ENCODE measurements at places on chromosomes 13 and 19.

- DNase-seq, result no peak
Observed at GRCh38 chr19:22610121-22610520, 24.0 kb upstream of the ZNF492 start.

GRCh38 chr13:26401578-26402021 lies 147.7 kb downstream of the CDK8 start:
- DNase-seq, result no peak

DNA sequence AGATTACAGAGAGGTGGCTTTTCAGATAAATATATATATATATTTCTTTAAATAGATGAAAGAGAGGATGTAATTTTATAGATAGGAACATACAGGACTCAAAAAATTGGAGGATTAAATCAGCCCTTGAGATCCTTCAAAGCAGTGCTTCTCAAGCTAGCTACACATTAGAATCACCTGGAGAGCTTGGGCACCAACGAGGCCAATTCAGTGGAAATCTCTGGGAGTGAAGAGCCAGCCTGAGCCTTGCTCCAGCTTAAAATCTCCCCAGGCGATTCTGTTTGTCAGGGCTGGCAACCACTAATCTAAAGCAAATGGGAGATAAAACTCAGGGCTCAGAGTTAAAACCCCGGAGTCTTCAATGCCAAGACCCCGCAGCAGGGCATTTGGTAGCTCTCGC lies 15.0 kb upstream of the CLN5 start:
- DNase-seq, result no peak

GRCh38 chr13:109595471-109595870 lies 190.9 kb downstream of the IRS2 start:
- no peak for DNase-seq

DNA sequence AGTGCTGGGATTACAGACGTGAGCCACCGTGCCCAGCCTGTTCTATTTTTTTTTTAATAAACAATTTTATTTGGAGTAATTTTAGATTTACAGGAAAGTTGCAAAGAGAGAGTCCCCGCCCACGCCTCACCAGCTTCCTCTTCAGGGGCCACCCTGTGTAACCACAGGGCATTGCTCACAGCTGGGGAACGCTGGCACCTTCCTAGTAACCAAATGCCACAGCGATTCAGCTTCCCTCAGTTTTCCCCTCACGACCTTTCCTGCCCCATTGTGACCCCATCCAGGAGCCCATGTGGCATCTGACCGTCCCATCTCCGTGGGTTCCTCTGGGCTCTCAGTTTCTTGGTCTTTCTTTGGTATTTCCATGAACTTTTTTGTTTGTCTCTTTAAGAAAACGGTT lies 83.9 kb downstream of the GNG7 start:
- peak; percentile 74 for DNase-seq

GRCh38 chr19:55650126-55650557 lies 2.1 kb downstream of the CCDC106 start:
- no peak for DNase-seq

DNA sequence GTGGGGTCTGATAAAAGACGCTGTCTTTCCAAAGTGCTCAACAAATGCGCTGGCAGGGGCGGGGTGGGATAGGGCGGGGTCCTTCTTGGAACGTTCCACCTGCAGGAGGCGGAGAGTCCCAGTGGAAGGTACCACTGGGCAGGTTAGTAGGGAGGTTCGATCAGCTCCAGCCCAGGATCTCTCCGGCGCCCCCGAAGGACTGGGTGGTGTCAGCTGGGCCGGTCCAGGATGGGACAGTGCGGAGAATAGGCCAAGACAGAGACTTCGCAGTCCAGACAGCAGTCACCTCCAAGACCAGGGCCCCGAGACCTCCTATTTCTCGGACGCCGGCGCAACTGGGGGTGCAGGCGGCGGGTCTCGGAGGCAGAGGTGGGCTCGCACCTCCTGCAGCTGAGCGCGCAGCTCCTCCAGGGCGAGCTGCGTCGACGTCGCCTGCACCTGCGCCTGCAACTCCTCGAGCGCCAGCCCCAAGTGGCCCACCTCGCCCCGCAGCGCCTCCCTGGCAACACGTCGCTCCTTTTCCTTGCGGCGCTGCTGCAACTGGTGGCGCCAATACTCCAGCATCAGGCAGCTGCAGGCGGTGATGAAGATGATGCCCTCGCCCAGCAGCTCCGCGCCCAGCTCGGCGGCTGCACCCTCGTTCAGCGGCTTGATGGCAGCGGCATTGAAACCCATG lies 21.6 kb downstream of the VASP start:
- no peak for DNase-seq

DNA sequence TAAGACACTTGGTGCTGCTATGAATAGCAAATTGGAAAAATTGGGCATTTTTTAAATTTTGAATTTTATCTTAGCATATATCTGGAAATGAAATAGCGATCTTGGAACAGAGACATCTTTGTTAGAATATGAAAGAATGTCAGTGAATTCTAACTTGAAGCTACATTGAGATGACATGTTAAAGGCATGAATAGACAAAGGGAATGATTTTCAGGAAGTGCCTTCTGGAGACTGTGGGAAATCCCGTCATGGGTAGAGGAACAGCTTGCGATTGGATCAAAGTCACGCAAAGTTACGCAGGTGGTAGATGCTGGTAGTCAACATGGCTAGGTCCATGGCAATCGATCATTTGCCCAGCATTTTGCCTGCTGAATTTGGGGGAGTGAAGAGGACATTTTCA lies 43.5 kb downstream of the LRCH1 start:
- no peak for DNase-seq

- no peak for DNase-seq
Observed at GRCh38 chr19:15628236-15629002, 12.3 kb upstream of the CYP4F3 start.

DNA sequence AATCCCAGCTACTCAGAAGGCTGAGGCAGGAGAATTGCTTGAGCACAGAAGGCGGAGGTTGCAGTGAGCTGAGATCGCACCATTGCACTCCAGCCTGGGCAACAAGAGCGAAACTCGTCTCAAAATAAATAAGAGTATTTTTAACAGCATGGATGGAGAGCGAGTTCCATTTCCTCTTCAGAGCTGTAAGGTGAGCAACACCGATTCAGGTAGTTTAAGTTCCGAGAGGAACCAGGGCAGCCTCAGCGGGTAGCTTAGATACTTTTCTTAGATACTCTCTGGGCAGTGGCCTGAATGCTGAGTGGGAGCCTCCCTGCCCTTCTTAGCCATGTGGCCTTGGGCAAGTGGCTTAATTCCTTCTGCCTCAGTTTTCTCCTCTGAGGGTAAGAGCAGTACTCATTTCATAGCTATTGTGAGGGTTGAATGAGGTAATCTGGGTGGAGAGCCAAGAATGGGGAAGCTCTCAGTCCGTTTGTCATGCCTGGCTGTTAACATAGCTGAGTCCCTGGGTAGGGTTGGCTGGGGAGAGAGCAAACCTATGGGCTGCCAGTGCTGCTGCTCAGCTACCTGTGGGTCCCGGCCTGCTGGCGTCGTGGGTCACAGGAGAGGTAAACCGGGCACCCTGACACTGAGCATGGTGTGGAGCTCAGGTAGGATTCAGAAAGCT lies 4.1 kb downstream of the ATP11A start:
- DNase-seq, result no peak

DNA sequence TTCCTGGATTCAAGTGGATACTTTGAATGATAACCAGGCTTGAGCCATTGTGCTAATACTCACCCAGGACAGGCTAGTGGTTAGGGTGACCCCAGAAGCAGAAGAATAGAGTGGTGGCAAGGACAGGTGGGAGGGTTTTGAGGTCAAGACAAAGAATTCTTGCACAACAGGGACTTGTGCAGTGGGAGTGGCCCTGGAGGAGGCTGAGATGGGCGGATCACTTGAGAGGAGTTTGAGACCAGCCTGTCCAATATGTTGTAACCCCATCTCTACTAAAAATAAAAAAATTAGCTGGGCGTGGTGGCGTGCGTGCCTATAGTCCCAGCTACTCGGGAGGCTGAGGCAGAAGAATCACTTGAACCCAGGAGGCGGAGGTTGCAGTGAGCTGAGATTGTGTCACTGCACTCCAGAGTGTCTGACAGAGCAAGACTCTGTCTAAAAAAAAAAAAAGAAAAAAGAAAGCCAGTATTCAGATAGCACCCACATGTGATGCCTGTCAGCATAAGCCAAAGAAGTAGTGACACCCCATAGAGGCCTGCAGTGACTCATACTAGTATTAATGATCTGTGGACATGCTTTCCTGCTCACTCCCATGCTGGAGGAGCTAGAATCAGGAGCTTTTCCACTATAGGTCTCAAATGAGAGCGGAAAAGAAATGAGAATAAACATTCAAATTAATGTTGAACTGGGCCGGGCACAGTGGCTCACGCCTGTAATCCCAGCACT lies 78.7 kb downstream of the RNF17 start:
- no peak for DNase-seq

DNA sequence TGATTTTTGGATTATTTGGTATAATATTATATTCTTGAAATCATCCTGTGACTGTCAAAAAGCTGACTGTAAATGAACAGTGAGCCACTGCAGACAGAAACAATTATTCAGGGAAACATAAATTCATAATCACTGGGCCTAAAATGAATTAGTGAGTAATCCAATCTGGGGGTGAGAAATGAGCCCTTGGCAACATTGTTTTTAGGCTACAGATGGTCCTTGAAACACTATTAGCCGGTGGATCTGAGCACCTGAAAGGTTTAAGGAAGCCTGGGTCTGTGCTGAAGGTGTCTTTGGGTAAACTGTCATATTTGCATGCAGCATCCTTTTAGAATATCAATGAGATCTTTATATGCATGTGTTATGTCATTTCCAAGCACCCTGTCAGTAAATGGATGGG lies 290.7 kb downstream of the ATP8A2 start:
- DNase-seq, result no peak

- DNase-seq, result peak; percentile 44
Observed at GRCh38 chr13:32381539-32381938, 46.4 kb downstream of the N4BP2L1 start.

DNA sequence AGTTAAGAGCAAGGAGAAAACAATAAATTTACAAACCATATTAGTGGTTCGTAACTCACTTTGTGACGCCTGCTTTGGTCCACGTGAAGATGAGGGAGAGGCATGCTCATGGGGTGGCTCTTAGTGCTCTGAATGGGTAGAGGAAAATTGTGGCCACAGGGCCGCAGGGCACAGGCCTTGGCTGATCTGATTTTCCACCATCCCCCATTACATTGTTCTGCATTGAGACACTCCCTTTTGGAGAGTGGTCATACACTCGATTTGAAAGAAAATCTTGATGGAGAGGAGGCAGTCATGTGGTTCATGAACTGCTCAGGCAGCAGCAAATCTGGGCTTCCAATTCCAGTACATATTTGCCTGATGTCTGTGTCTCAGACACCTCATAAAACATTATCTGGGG lies 815.2 kb downstream of the UQCRFS1 start:
- no peak for DNase-seq

Measured in CD4-positive, alpha-beta T cell treated with Interleukin-4 for 4 hours (primary cell).